Left lung (tissue), 14 donors: ENCODE measurements at places on chromosomes 16 and 17. TPM values are rescaled to one million over a fixed set of nuclear protein-coding genes. Genes with fewer than 3 reads are reported as not detected.

Gene IRF8
- polyA plus RNA-seq, result 9.8 TPM

Gene SEPTIN1
- 3.1 TPM for polyA plus RNA-seq

Gene TAC4
- polyA plus RNA-seq, result 0.65 TPM

Gene SMIM22
- polyA plus RNA-seq, result 3.4 TPM

Gene SCN4A
- polyA plus RNA-seq, result 0.60 TPM

Gene NT5M
- 3.5 TPM for polyA plus RNA-seq

Gene CD300LB
- polyA plus RNA-seq, result 0.24 TPM

Gene CD7
- 1.6 TPM for polyA plus RNA-seq

Gene PPP1R1B
- polyA plus RNA-seq, result 48.0 TPM

Gene HBQ1
- polyA plus RNA-seq, result 1.3 TPM

Gene NLRC5
- 13.7 TPM for polyA plus RNA-seq

Gene ABCC12
- 0.15 TPM for polyA plus RNA-seq

Gene ACSM3
- 58.3 TPM for polyA plus RNA-seq

Gene MT3
- polyA plus RNA-seq, result not detected

Gene TBL3
- 27.2 TPM for polyA plus RNA-seq

Gene KLHL10
- 0.06 TPM for polyA plus RNA-seq

Gene GRB7
- polyA plus RNA-seq, result 34.2 TPM

Gene B3GNT9
- polyA plus RNA-seq, result 20.4 TPM

Gene RPA1
- polyA plus RNA-seq, result 126 TPM

Gene MT1M
- polyA plus RNA-seq, result 0.37 TPM

Gene PPL
- polyA plus RNA-seq, result 38.6 TPM
